Natural killer cell (primary cell): ENCODE measurements at places on chromosomes 5 and 9. TPM values are rescaled to one million over a fixed set of nuclear protein-coding genes. Genes with fewer than 3 reads are reported as not detected.

DNA sequence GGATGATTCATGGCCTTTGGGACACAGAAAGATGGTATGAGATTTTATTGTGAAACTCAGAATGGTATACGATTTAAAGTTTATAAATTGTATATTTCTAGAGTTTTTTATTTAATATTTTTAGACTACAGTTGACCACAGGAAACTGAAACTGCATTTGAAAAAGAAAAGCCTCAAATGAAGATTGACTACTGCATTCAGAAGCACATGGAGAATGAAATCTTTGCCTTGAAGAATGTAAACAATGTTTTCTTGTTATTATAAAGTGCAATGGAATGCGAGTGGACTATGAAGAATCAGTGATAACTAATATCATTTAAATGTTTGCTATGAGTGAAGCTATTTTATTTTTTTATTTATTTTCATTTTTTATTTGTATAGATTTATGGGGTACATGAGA lies 169.1 kb upstream of the CDH18 start:
- H3K4me3 ChIP-seq, result no peak overlapping the region
- H3K4me1 ChIP-seq, result no peaks in the 10 kb centered on the region
- no peaks in the 10 kb centered on the region for H3K36me3 ChIP-seq
- H3K27me3 ChIP-seq, result no peaks in the 10 kb centered on the region
- no peak overlapping the region for H3K27ac ChIP-seq
- DNase-seq, result no peak

DNA sequence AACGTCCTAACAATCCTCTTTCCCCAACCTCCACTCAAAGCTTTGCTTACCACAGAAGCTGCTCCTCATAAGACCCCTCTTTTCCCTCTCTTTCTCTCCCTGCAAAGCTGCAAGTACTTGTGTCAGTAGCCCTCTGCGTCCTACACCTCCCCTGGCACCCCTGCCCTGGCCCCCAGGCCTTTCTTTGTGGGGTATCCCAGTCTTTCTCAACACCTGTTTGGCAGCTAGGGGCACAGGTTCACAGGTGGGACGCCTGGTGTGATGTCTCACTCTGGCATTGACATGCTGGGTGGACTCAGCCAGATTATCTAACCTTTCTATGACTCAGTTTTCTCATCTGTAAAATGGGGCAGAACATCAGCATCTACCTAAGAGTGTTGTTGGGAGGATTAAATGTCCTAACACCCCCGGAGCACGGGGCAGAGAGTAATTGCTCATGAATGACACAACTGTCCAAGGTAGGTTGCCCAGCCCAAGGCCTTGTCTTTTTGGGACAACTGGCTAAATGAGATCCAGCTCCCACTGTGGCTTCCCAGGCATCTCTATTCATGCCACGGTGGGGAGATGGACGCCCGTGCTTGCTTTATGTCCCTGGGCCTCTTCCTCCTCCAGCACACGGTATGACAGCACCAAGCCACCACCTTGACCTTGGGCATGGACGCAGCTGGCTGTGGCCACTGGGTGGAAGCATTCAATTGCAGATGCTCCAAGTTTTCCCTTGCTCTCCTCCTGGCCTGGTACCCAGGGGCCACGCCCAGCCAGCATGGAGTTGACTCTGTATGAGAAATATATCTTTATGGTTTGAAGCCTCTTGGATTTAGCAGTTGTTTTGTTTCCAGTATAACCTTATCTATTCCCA lies 190.4 kb downstream of the RGS3 start:
- H3K4me3 ChIP-seq, result no peak overlapping the region
- DNase-seq, result no peak
- H3K27ac ChIP-seq, result no peak overlapping the region
- H3K4me1 ChIP-seq, result peaks cover 32% of the 10 kb centered on the region
- no peaks in the 10 kb centered on the region for H3K27me3 ChIP-seq

DNA sequence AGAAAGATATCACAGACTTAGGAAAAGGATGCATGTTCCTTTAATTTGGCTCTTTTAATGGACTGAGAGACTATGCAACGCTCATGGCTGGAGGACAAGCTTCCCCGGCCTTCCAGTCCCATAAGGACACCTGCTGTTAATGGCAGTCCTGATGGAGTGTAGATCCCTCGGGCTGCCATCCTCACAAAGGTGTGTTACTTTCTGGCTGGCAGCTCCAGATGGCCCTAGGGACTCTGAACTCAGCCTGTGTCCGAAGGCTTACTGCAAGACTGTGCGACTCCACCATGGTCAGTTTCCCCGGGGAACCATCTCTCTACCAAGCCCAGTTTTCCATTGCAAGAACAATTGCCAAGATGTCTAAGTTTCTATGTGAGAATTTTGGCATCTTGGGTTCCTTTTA lies 25.5 kb upstream of the KCNIP1 start:
- H3K27me3 ChIP-seq, result no peaks in the 10 kb centered on the region
- DNase-seq, result no peak
- no peaks in the 10 kb centered on the region for H3K4me1 ChIP-seq
- no peaks in the 10 kb centered on the region for H3K36me3 ChIP-seq
- no peak overlapping the region for H3K4me3 ChIP-seq
- H3K27ac ChIP-seq, result no peak overlapping the region

DNA sequence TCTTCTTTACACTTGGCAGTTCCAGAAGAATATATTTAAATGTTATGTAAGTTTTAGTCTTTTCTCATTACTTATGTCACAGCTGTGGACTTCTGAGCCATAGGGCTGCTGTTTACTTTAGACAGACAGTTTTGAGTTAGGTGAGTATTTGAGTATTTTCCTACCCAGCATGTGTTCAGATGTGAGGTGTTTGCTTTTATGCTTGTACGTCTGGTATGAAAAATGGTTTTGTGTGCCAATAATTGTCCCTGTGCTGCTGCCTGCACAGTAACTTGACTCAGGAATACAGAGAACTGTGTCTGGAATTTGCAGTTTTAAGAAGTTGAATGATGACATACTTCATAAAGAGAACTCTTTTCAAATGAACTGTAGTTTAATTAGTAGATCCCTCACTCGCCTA lies 20.8 kb downstream of the MEGF10 start:
- H3K4me3 ChIP-seq, result no peak overlapping the region
- H3K27ac ChIP-seq, result no peak overlapping the region
- DNase-seq, result no peak
- H3K4me1 ChIP-seq, result no peaks in the 10 kb centered on the region
- H3K36me3 ChIP-seq, result no peaks in the 10 kb centered on the region
- H3K27me3 ChIP-seq, result no peaks in the 10 kb centered on the region

DNA sequence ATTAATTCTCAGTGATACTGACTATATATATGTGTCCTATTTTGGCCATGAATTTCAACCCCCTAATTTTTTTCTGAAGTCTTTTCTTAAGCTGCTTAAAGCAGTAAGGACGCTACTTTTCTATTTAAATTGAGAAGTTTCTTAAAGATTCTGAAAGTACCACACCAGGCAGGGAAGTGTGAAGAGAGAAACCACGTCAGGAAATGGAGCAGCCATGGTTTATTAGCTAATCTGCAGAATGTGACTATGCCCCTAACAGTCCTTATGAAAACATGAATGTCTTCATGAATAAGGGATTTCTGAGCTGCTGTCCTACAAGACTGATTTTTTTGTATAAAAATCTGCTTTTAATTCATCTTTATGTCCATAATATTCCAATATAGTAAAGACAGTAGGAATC lies 1724.3 kb upstream of the C9orf72 start:
- H3K27ac ChIP-seq, result peak overlapping the region; percentile 25
- H3K27me3 ChIP-seq, result no peaks in the 10 kb centered on the region
- H3K4me3 ChIP-seq, result no peak overlapping the region
- DNase-seq, result no peak
- H3K4me1 ChIP-seq, result peaks cover 2% of the 10 kb centered on the region

DNA sequence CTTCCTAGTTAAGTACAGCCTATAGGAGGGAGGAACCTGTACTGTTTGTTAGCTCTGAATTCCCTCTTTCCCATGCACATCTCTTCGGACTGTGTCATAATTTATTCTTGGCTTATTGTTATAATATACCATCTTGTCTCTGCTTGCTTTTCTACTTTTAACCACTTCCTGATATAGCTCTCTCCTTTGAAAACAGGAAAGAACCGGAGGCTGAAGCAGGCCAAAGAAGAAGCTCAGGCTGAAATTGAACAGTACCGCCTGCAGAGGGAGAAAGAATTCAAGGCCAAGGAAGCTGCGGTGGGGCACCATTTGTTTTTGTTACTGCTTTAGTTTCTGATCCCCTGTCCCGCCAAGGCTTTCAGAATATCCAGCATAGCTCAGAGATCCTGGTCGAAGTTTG lies 4.8 kb downstream of the ATP6V1G1 start:
- peak; percentile 86 for DNase-seq
- no peak overlapping the region for H3K4me3 ChIP-seq
- H3K27ac ChIP-seq, result peak overlapping the region; percentile 45
- H3K27me3 ChIP-seq, result no peaks in the 10 kb centered on the region
- peaks cover 39% of the 10 kb centered on the region for H3K36me3 ChIP-seq

DNA sequence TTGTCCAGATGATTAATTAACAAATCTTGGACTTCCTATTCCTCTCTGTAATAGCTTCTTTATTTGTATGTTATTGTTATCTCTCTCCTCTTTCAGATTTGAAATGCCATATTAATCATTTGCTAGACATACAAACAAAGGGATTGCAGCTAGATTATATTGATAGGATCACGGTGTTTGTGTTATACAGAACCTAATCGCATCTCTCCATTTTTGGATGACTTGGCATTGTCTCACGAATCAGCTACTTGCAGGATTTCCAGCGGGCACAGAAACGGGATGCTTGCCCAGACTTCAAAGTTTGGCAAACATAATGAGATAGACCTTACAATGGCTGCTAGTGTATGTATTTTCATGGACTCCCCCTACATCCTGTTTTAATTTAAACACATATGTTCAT lies 368.1 kb downstream of the TLE4 start:
- no peaks in the 10 kb centered on the region for H3K27me3 ChIP-seq
- DNase-seq, result no peak
- no peaks in the 10 kb centered on the region for H3K4me1 ChIP-seq
- no peak overlapping the region for H3K27ac ChIP-seq
- H3K36me3 ChIP-seq, result no peaks in the 10 kb centered on the region

DNA sequence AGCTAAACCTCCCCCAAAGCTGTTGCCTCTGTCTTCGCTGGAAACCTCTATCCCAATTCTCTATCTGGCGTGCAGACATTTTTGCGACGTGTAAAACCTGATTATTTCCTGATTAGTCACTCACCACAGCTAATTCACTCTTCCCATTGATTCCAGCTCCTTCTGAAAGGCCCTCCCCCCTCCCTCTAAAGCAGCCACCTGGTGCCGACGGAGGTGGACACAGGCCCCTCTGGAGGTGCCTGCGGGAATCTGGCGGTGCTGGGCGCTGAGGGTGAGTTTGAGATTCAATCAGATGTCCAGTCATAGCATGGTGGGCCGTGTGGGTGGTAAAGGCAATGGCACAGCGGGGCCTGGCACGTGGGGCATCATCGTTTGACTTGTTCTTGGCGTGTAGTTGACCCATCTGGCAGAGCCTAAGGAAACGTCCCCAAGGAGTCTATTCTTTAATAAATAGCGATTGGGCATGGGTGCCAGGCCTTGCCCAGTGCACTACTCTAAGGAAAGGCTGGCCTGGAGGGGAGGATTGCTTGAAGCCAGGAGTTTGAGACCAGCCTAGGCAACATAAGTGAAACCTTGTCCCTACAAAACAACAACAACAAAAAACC lies 271.1 kb upstream of the MVB12B start:
- no peak for DNase-seq
- no peak overlapping the region for H3K27ac ChIP-seq
- H3K27me3 ChIP-seq, result no peaks in the 10 kb centered on the region

GRCh38 chr5:156481741-156482140 lies 154.8 kb downstream of the SGCD start:
- H3K36me3 ChIP-seq, result no peaks in the 10 kb centered on the region
- no peaks in the 10 kb centered on the region for H3K4me1 ChIP-seq
- no peak overlapping the region for H3K4me3 ChIP-seq
- no peak overlapping the region for H3K27ac ChIP-seq
- no peak for DNase-seq
- H3K27me3 ChIP-seq, result no peaks in the 10 kb centered on the region

GRCh38 chr9:89219637-89220036 lies 41.0 kb upstream of the SHC3 start:
- H3K4me3 ChIP-seq, result no peak overlapping the region
- H3K27ac ChIP-seq, result no peak overlapping the region
- no peak for DNase-seq

DNA sequence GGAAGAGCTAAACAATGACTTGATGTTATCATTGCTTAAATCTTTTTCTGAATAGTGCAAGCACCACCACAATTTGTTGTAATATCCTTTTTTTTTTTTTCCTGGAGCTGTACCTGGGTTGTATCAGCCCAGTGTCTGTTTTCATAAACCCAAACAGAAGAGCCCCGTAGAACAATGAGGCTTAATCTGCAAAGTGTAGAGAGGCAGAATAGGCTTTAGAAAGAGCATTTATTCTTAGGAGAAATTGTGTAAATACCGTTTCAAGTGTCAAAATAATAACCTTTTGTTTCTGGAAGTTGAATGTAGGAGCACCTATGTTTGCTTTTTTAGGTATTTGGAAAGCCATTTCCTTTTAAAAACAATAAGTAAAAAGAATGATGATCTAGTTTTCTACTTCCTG lies 26.4 kb downstream of the RGS7BP start:
- no peak overlapping the region for H3K27ac ChIP-seq
- H3K4me1 ChIP-seq, result no peaks in the 10 kb centered on the region
- H3K4me3 ChIP-seq, result no peak overlapping the region
- no peaks in the 10 kb centered on the region for H3K27me3 ChIP-seq
- no peak for DNase-seq

DNA sequence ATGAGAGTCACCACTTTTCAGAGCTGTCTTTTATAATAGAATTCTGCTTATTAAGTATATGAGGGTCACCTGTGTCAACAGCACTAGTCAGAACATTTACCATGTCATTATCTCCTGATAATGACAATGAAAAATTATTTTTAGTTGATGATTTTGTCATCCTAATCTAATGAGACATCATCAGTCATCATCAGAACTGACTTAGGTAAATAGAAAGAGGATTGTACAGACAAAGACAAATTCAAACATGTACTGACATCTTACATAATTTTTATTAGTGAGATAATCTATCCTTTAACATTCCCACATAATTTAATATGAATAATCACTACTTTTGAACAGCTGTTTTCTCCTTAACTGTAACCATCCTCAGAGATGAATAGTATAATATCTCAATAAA lies 22.6 kb downstream of the CDH9 start:
- no peaks in the 10 kb centered on the region for H3K4me1 ChIP-seq
- no peaks in the 10 kb centered on the region for H3K36me3 ChIP-seq
- H3K27me3 ChIP-seq, result no peaks in the 10 kb centered on the region
- H3K27ac ChIP-seq, result no peak overlapping the region
- DNase-seq, result no peak

The MYO10 gene
- 0.83 TPM for total RNA-seq

The CENPK gene
- total RNA-seq, result 22.0 TPM
